Spinal cord (tissue), 10 donors: ENCODE measurements at places on chromosomes 1 and 21. TPM values are rescaled to one million over a fixed set of nuclear protein-coding genes. Genes with fewer than 3 reads are reported as not detected.

- H3K36me3 ChIP-seq = no peaks in the 10 kb centered on the region
- DNase-seq = no peak
- H3K27me3 ChIP-seq = no peaks in the 10 kb centered on the region
- H3K4me3 ChIP-seq = no peak overlapping the region
- H3K4me1 ChIP-seq = no peaks in the 10 kb centered on the region
- H3K27ac ChIP-seq = no peak overlapping the region
Measured at GRCh38 chr1:165858967-165859845, 31.8 kb downstream of the UCK2 start.

DNA sequence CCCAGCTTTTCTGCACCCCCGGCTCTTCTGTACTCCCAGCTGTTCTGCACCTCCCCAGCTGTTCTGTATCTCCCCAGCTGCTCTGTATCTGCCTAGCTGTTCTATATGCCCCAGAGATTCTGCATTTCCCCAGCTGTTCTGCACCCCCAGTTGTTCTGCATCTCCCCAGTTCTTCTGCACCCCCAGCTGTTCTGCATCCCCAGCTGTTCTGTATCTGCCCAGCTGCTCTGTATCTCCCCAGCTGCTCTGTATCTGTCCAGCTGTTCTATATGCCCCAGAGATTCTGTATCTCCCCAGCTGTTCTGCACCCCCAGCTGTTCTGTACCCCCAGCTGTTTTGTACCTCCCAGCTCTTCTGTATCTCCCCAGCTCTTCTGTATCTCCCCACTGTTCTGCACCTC lies 41.1 kb downstream of the UMODL1 start:
- no peak for DNase-seq
- H3K27me3 ChIP-seq = no peaks in the 10 kb centered on the region
- H3K36me3 ChIP-seq = no peaks in the 10 kb centered on the region
- no peak overlapping the region for H3K4me3 ChIP-seq

- H3K36me3 ChIP-seq = no peaks in the 10 kb centered on the region
- no peaks in the 10 kb centered on the region for H3K4me1 ChIP-seq
- H3K27me3 ChIP-seq = no peaks in the 10 kb centered on the region
- no peak for DNase-seq
- no peak overlapping the region for H3K4me3 ChIP-seq
Measured at GRCh38 chr1:5002676-5003075, 348.3 kb downstream of the AJAP1 start.

GRCh38 chr1:92504291-92505014 lies 17.7 kb upstream of the GFI1 start:
- H3K27me3 ChIP-seq = no peaks in the 10 kb centered on the region
- no peaks in the 10 kb centered on the region for H3K36me3 ChIP-seq
- no peaks in the 10 kb centered on the region for H3K4me1 ChIP-seq
- no peak overlapping the region for H3K27ac ChIP-seq
- no peak for DNase-seq
- H3K4me3 ChIP-seq = no peak overlapping the region

- no peaks in the 10 kb centered on the region for H3K27me3 ChIP-seq
- DNase-seq = no peak
- H3K4me3 ChIP-seq = no peak overlapping the region
Measured at GRCh38 chr21:25578056-25578961, 29.0 kb downstream of the MRPL39 start.

TDRD5 gene
- total RNA-seq = 3.9 TPM

ANKRD35 gene
- total RNA-seq = 3.7 TPM

CFHR4 gene
- total RNA-seq = 0.11 TPM

BPNT1 gene
- total RNA-seq = 22.6 TPM

CFAP107 gene
- total RNA-seq = 2.3 TPM
